ENCODE measurements at places on chromosomes 12 and 14.

- DNase-seq, result no peak
Measured at GRCh38 chr12:65685514-65685913, 138.8 kb upstream of the HMGA2 start.

DNA sequence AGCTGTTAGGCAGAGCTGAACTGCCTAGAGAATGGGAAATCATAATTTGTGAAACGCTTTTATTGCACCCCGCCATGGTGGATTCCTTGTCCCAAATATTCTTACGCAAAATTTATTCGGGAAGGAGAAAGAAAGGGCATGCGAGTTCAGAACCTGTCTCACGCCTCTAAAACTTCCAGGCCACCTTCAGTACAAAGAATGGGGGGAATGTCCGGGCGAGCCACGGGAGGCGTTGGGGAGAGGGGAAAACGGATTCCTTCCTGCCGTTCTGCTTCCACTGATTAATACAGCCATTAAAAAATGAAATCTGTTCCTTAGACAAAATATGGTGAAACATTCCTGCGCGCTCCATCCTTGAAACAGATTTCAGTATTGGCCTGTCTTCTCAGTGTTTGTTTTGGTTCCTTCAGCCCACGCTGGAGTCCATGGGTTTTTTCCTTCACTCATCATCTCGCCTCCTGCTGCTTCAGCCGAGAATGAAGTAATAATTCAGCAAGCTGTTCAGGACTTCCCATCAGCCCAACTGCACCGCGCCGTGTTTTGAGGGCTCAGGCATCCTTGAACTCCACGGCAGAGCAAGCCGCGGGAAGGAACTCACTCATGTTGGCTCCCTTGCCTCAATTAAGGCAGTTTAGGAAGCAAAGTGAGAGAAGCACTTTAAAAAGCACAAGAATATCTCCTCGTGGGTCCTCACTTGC lies 47.7 kb upstream of the CDKN3 start:
- no peak for DNase-seq

DNA sequence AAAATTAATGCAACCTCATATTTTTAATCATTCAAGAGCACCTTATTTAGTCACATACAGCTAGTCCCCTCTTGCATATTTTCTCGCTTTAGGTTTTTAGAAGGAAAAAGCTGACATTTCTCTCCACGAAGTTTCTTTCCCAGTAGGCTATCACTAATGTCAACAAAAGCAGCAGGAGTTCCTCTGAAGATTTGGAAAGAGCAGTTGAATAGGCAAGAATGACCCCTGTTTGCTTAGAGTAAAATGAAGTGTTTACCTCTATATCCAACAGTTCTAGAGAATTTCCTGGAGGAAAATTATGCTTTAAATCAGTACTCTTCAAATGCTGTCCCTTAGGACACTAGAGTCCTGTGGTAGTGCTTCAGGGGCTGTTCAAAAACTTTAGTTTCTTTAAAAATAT lies 188.1 kb upstream of the PRKD1 start:
- DNase-seq, result no peak

GRCh38 chr12:47111392-47111778 lies 31.6 kb upstream of the AMIGO2 start:
- DNase-seq, result no peak

- DNase-seq, result no peak
Measured at GRCh38 chr12:40727774-40728483, 35.7 kb downstream of the CNTN1 start.

DNA sequence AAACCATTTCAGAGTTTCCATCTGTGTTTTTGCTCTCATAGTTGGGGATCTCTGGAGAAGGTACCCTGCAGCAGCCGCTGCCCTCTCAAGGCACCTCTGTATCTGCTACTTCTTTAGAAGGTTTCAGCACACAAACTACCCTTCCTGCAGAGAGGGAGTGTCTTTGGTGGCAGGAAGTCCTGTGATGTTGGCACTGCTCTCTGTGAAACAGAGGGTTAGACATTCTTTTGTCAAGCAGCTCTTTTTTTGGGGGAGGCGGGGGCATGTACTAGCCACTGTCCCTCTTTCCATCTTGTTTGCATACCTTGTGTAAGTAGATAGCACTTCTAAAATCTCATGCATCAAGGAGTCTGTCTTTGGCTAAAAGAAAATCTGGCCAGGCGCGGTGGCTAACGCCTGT lies 352.6 kb downstream of the BMP4 start:
- DNase-seq, result no peak

GRCh38 chr12:25689996-25690501 lies 137.0 kb upstream of the LMNTD1 start:
- DNase-seq, result no peak

Measured in RCC 7860 (cell line).